ENCODE measurements at places on chromosomes 5 and 9. TPM values are rescaled to one million over a fixed set of nuclear protein-coding genes. Genes with fewer than 3 reads are reported as not detected.

PLAC8L1 gene
- not detected for total RNA-seq

SEMA4D gene
- total RNA-seq, result 147 TPM

FAM193B gene
- total RNA-seq, result 77.8 TPM

SLC25A2 gene
- total RNA-seq, result 0.94 TPM

BTNL3 gene
- total RNA-seq, result not detected

FCN1 gene
- 13.0 TPM for total RNA-seq

FABP6 gene
- not detected for total RNA-seq

PCAT7 gene
- 0.28 TPM for total RNA-seq

CDH18 gene
- not detected for total RNA-seq

ENTREP1 gene
- 8.6 TPM for total RNA-seq

ATG12 gene
- total RNA-seq, result 30.1 TPM

HMMR gene
- total RNA-seq, result 0.91 TPM

PAEP gene
- not detected for total RNA-seq

PITX1 gene
- not detected for total RNA-seq

MED27 gene
- total RNA-seq, result 15.9 TPM

LRRC26 gene
- total RNA-seq, result 0.25 TPM

BARHL1 gene
- not detected for total RNA-seq

C5orf24 gene
- 46.1 TPM for total RNA-seq

OBP2B gene
- not detected for total RNA-seq

SOX30 gene
- 0.09 TPM for total RNA-seq

CEMIP2 gene
- total RNA-seq, result 70.7 TPM

COL23A1 gene
- 8.7 TPM for total RNA-seq

ZNF454 gene
- total RNA-seq, result 4.2 TPM

ZNF300 gene
- total RNA-seq, result 6.5 TPM

SLC34A1 gene
- 0.91 TPM for total RNA-seq

ADAMTSL1 gene
- total RNA-seq, result 27.3 TPM

All from kidney (tissue), 22 donors.